ENCODE measurements at places on chromosomes 5 and 9.

- DNase-seq = no peak
Observed at GRCh38 chr9:35811381-35812024, 559 bp downstream of the SPAG8 start.

DNA sequence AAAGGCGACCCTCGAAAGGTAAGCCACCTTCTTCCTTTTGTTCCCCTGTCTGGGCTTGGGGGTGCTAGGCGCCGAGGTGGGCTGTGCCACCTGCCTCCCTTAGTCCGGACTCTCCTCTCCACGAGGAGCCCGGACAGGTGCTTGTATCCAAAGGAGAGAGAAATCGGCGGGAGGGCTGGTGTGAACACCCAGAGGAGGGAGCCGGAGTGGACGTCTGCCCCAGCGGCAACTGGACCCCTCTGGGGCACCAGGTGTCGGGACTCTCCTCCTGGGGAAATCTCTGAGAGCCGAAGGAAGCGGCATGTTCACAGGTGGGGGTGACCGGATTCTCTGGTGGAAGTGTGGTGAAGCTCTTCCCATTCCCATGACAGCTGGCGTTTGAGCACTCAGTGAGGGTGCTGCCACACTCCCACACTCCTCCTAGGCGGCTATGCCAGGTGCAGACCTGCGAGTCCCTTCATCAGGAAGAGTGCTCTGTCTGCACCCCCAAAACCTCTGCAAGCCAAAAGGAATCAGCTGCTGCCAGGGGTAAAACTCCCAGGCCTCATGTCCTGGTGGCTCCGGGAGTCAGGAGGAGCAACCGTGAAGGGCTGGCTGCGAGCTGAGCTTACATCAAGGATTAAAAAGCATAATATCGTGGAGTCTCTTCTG, 921 bp downstream of the KCNIP1 start:
- DNase-seq = no peak

DNA sequence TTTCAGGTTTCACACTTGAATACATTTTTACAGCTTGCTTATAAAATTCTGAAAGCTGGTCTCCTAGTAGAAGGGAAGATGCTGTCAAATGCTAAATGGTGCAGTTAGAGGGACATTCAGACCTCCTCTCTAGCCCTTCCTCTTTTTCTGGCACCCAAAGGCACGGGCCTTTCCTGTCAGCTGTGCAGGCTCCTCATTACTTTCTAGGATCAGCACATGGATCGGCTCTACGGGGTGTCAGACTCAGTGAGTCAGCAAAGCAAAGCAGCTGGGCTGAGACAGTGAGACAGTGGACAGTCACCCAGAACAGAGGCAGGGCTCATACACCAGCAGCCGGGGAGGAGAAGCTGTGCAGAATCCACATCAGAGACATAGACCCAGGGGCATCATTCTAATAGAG, 80.0 kb upstream of the TNC start:
- no peak for DNase-seq

GRCh38 chr9:70220216-70220615, 38.6 kb upstream of the SMC5 start:
- no peak for DNase-seq

GRCh38 chr5:54828151-54828550, 157.2 kb downstream of the ESM1 start:
- no peak for DNase-seq

DNA sequence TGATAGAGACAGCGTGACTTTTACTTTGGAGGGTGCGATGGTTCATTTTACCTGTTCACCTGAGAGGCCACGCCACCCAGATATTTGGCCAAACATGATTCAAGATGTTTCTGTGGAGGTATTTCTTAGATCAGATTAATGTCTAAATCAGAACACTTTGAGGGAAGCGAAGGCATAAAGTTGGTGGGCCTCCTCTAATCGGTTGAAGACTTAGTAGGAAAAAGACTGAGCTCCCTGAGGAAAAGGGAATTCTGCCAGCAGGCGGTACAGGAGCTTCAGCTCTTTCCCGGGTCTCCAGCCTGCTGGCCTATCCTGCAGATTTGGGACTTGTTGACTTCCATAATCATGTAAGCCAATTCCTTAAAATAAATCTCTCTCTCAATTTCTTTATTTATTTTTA, 7.0 kb upstream of the LAMC3 start:
- DNase-seq = no peak

GRCh38 chr9:73157811-73158210, 6.1 kb downstream of the ANXA1 start:
- DNase-seq = no peak

- no peak for DNase-seq
Observed at GRCh38 chr5:179295778-179296149, 49.5 kb downstream of the ADAMTS2 start.

GRCh38 chr5:113806904-113807303, 293.4 kb downstream of the YTHDC2 start:
- DNase-seq = no peak

DNA sequence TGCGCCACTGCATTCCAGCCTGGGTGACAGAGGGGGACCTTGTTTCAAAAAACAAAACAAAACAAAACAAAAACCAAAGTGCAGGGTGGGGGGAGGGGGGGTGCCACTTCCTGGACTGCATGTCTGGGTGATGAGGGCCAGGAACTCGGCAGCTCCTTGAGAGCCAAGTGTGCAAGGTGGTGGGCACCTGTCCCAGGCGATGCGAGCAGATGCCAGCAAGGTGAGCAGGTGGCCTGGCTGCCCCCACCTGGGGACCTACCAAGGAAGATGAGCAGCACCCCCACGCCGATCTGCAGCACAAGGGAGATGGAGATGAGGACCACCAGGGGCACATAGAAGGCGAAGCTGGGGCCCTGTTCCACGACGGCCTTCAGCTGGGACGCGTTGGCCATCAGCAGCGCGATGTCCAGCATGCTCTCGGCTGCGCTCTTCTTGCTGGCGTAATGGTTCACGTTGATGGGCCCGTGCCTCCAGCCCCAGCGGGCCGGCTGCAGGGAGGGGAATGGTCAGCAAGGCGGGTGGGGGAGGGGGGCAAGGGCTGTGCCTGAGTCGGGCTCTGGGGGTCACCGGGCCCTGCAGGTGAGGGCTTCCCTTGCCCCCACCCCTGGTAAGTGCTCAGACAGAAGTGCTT, 7.8 kb downstream of the NINJ1 start:
- DNase-seq = no peak

- no peak for DNase-seq
Observed at GRCh38 chr5:22473886-22474285, 379.3 kb downstream of the CDH12 start.

- DNase-seq = no peak
Observed at GRCh38 chr9:84822589-84823233, 153.2 kb downstream of the NTRK2 start.

- DNase-seq = no peak
Observed at GRCh38 chr5:72847439-72847838, 31.0 kb downstream of the TNPO1 start.

DNA sequence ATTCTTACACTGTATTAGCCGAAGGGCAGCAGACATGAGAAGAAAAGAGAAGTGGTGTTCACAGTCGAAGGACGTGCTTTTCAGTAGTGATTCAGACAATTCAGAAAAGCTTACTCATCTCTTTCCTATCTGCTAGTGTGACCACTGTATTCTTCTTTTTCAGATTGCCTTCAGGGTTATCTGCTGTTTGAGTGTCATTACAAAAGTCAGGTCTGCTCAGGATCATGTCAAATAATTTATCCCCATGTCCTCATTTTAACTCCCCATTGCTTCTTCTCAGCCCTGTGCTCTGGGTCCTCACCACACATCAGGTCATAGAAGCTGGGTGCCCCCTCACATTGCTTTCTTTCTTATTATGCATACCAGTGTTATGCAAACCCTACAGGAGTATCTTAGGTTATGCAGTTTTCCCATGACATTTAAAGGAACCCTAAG, 394.0 kb downstream of the CETN3 start:
- DNase-seq = no peak
